Mononuclear cell (primary cell): ENCODE measurements at places on chromosomes 2 and 18. TPM values are rescaled to one million over a fixed set of nuclear protein-coding genes. Genes with fewer than 3 reads are reported as not detected.

Gene SF3B1
- 702 TPM for total RNA-seq

Gene SCG2
- total RNA-seq = 0.42 TPM

Gene EVX2
- not detected for total RNA-seq

Gene GAL3ST2
- 2.5 TPM for total RNA-seq

Gene SIX3
- not detected for total RNA-seq

Gene GTF2A1L
- total RNA-seq = not detected

Gene GALM
- total RNA-seq = 13.0 TPM

Gene CELF4
- not detected for total RNA-seq

Gene RNF125
- total RNA-seq = 57.0 TPM

Gene ATP8B1
- total RNA-seq = not detected

Gene LCT
- 0.10 TPM for total RNA-seq

Gene ARHGAP25
- 28.2 TPM for total RNA-seq

Gene SIGLEC15
- 0.42 TPM for total RNA-seq

Gene ATP6V1B1
- total RNA-seq = not detected

Gene LIMS1
- total RNA-seq = 92.7 TPM

Gene PPP4R1
- total RNA-seq = 104 TPM

Gene KLHL29
- total RNA-seq = 1.0 TPM

Gene TYMS
- total RNA-seq = 0.63 TPM

Gene SULT1C2
- not detected for total RNA-seq

Gene FSHR
- not detected for total RNA-seq

Gene GALNT14
- 0.31 TPM for total RNA-seq

Gene SPIRE1
- total RNA-seq = 5.0 TPM

Gene CYRIA
- total RNA-seq = 63.3 TPM

Gene GDF7
- 0.31 TPM for total RNA-seq

Gene PRSS56
- total RNA-seq = not detected

Gene SLC38A11
- 4.3 TPM for total RNA-seq

Gene SPR
- 1.2 TPM for total RNA-seq

Gene COL3A1
- 0.42 TPM for total RNA-seq

Gene ANKRD53
- 0.10 TPM for total RNA-seq

Gene DCAF17
- total RNA-seq = 19.5 TPM

Gene RFTN2
- total RNA-seq = under 0.01 TPM

Gene PLGLB2
- total RNA-seq = 0.52 TPM

Gene CYTIP
- total RNA-seq = 766 TPM

Gene TUBA4B
- not detected for total RNA-seq

Gene XDH
- not detected for total RNA-seq

Gene UBE2F
- 80.8 TPM for total RNA-seq

Gene ARL6IP6
- 19.4 TPM for total RNA-seq

Gene CCDC85A
- total RNA-seq = not detected

Gene HNMT
- 42.2 TPM for total RNA-seq

Gene SKA1
- 0.73 TPM for total RNA-seq

Gene GAREM1
- total RNA-seq = under 0.01 TPM

Gene CPO
- total RNA-seq = 0.21 TPM

Gene UGT1A9
- not detected for total RNA-seq

Gene C1QL2
- total RNA-seq = not detected

Gene ACKR3
- total RNA-seq = 2.7 TPM

Gene CTNNA2
- not detected for total RNA-seq

Gene IL36G
- not detected for total RNA-seq

Gene LONRF2
- total RNA-seq = 0.10 TPM

Gene INPP1
- 2.2 TPM for total RNA-seq

Gene SEPTIN10
- total RNA-seq = 3.7 TPM
